ENCODE measurements at places on chromosomes 3 and 15.
A peak's percentile ranks its signal among the peaks of the same experiment; 100 is the strongest.

DNA sequence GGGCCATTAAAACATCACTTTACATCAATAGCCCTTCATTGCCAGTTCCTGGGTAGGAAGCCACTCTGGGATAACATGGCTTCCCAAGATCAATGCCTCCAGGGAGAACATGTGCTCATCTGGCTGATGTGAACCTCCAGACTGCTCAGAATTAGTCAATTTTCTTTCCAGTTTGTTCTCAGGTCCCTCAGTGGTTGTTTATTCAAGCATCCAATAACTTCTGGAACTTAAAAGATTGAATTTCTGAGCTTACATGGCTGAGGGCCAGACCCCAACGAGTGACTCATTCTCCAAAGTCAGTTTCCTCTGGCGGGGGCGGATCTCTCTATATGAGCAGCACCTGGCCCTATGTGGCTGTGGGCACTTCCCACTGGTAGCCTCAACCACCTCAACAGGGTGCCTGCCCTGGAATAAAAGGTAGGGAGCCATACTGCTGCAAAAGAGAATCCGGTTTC is 34.0 kb downstream of the LYZL4 start:
- DNase-seq = peak; percentile 85

DNA sequence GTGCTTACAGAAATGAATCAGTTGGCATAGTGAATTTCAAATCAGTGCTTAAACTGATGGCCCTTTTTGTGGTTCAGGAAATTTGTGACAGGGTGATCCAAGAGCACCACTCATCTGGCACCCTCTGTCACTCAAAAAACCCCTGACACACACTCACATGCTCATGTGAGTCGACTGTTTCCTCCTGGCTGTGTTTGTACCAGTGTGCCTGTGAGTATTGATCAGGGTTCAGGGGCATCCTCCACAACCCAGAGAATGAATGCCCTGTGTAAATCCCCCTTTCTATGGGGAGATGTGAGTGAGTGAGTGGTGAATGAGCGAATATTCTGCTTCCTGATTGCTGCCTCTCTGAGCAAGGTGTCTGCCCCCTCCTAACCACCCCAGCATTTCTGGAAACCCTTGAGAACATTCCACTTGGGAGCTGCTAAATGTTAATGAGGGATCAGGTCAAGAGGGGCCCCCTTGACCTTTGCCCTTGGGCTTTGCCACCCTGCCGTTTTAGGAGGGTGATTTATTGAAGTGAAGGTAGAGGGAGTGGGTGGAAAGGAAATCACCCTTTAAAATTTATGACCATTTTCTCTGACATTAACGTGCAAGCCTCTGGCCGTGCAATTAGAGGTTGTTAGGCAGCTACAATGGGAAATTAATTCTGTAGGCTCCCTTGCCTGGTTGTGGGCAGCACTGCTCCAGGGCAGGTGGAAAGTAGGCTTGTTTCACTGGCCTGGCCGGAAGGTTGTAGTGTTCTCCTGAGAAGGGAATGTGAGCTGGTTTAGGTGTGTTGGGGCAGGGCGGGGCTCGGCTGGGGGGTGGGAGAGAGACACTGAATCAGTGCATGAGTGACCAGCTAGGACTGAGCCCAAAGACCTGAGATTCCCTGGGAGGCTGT is 87.2 kb downstream of the SLCO3A1 start:
- no peak for DNase-seq

DNA sequence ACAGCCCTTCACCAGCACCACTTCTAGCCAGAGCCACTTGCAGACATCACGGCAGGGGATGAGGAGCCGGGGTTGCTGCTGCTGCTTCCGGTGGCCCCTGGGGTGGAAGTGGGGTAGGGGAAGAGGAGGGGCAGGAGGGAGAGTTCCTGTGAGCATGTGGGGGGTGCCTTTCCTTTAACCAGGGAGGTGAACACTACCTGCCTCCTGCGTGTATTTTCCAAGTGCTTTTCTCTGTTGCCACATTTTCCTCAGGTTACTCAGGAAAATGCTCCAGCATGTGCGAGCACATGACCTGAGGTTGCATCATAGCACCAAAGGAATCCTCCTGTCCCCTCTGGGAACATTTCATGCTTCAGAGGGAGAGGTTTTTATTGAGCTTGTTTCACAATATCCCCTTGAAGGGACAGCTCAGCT is 12.2 kb upstream of the SACM1L start:
- no peak for DNase-seq

- DNase-seq = no peak
Measured at GRCh38 chr3:194837457-194838127, 151.9 kb downstream of the FAM43A start.

DNA sequence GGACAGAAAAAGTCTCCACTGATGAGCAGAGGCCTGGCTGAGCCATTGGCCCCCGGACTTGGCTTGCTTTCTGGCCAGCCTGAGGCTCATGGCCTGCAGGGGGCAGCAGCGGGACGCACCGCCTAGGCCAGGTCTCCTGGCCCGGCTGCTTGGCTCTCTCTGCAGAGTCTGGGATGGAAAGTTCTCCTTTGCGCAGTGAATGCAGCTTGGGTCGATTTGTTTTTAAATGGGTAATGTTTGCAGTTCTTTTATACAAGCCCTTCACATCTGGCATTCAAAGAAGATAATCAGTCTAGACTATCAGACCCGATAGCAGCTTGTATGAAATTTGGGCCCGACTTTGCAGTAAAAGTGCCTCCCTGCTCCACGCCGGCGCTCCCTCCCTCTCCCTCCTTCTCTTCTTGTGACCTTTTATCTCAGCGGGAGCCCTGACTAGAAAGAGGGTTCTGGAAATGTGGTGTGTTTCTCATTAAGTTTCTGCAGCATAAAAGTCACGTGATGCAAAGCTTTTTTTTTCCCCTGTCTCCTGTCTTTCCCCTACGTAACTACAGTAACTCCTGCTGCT is 59.9 kb downstream of the ZNF621 start:
- DNase-seq = peak; percentile 59

- DNase-seq = no peak
Measured at GRCh38 chr3:115359536-115359935, 212.4 kb upstream of the ZBTB20 start.

GRCh38 chr3:186319945-186320344 is 42.1 kb downstream of the DGKG start:
- DNase-seq = peak; percentile 12

GRCh38 chr3:142628801-142629200 is 32.6 kb downstream of the PLS1 start:
- no peak for DNase-seq

Measured in NCI-H345 (cell line).